Fibroblast of skin of back (primary cell): ENCODE measurements at places on chromosomes 16 and 17.
A peak's percentile ranks its signal among the peaks of the same experiment; 100 is the strongest.

DNA sequence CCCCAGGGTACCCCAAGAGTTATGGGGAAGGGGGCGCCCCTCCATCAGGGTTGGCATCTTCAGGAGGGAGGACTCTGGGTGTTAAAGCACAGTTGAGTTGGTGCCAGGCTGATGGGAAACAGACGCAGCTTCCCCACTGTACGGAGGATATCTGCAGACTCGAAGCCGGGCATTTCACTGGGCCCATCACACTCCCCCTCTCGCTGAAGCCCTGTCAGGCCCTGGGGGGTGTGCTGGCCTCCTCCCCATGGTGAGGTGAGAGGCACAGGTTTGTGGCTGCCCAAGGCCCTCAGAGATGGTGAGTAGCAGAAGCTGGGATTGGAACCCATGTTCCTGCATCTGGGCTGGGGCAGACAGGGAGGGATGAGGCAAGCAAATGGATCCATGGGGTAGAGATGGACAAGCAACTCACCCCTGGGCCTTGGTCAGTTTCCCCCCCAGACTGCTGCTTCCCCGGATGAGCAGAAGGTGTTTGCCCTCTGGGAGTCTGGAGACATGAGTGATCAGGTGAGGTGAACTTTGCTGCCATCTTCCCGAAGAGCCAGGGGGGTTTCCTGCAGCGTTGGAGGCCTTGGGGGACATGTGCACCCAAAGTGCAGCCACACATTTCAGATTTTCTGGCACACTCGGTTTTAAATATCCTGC is 31.0 kb downstream of the POLR3E start:
- DNase-seq = no peak

DNA sequence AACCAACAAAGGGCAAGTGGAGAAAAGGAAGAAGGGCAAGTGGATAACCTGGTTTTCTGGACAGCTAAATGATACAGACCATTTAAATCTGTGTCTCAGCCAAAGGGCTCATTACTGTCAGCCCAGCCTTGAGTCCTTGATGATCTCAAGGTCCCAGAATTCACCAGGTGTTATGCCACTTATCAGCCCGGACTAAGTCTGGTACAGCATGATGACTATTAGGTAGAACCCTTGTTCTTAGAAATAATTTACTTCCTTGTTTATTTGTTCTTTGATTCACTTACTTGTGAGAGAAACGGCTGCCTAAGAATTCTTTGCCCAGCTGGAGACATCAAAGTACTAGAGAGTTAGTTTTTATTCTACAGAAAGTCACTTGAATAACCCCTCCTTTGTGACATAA is 3.5 kb downstream of the PDILT start:
- DNase-seq = no peak

- DNase-seq = no peak
These were observed 100.4 kb downstream of the STX8 start for GRCh38 chr17:9475101-9475658.

GRCh38 chr17:76121932-76122430 is 18.4 kb upstream of the EXOC7 start:
- DNase-seq = peak; percentile 37

- DNase-seq = peak; percentile 39
These were observed 39.7 kb downstream of the RPTOR start for GRCh38 chr17:80584176-80584905.

GRCh38 chr17:44965481-44966234 is 2.4 kb downstream of the C1QL1 start:
- no peak for DNase-seq

- DNase-seq = no peak
These were observed 540.0 kb upstream of the GOT2 start for GRCh38 chr16:59274141-59274540.
